ENCODE measurements at places on chromosomes 2 and 18.

- no peak for DNase-seq
These were observed 37.3 kb downstream of the GPD2 start for GRCh38 chr2:156473445-156473844.

GRCh38 chr18:65711493-65711892, 39.3 kb upstream of the CDH7 start:
- no peak for DNase-seq

GRCh38 chr18:48036641-48037421, 106.4 kb upstream of the SMAD2 start:
- DNase-seq = peak; percentile 6

DNA sequence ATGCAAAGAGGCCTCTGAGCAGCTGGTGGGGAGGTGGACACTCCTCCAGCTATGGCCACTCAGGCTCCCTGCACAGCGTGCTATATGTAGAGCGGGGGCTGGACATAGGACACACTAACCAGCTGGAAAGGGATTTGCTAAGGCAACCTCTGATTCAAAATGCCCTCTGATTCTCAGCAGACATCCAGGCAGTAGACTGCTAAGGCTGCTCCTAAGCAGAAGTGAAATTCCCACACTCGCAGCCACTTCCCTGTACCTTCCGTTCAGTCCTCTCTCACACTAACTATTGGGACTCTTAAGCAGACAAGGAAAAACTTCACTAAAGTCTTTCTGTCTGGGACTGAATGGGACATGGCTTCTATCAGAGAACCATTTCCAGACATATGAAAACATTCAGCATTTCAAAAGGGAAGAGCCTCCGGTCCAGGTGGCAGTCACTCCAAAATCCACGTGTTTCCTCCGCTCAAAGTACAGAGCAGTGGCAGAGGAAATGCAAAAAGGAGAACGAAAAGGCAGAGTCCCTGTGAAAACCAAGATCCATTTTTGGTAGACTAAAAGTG, 265.8 kb downstream of the TTC32 start:
- no peak for DNase-seq

DNA sequence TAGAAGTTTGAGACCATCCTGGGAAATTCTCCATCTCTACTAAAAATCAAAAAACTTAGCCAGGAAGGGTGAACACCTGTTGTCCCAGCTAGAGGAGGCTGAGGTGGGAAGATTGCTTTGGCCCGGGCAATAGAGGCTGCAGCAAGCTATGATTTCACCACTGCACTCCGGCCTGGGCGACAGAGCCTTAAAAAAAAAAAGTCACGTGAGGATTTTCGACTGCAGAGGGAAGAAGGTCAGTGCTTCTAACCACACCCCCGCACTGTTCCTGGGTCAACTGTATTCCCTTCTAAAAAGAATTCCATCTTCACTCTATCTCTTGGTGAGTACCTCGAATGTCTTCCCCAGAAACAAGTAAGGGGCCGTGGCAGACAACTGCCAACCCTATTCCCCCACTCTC, 31.3 kb downstream of the ADAM17 start:
- no peak for DNase-seq

GRCh38 chr2:213007290-213007838, 144.0 kb downstream of the IKZF2 start:
- peak; percentile 5 for DNase-seq

DNA sequence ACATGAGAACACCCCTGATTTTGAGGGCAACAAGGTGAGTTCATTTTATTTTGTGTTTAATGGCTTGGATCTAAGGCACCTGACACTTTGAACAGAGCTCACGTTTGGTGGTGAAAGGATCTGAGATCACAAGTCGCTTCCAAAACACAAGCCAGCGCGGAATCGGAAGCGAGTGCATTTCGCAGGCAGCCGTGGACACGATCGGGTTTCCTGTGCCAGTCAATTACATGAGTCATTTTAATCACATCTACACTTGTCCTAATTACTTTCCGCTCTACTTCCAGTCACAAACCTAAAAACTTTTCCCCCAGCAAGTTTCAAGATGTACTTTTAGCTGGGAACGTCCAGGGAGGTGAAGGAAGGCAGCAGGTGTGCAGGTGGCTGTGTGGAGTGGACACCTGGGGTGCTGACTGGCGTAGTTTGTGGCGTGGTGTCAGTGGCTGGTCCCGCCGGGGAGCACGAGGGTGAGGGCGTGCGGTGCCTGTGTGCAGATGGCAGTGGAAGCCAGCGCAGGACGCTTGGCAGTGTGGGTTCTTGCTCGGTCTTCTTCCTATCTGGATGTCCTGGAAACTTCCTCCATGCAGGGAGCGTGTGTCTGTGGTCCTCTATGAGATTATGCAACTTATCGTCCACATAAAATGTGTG, 75.6 kb downstream of the DCDC2C start:
- peak; percentile 73 for DNase-seq

- no peak for DNase-seq
These were observed 139.0 kb upstream of the LINC00305 start for GRCh38 chr18:64287926-64288325.

- DNase-seq = no peak
These were observed 3.3 kb downstream of the IL1R2 start for GRCh38 chr2:101995019-101995418.

GRCh38 chr2:155692106-155692505, 640.4 kb downstream of the NR4A2 start:
- DNase-seq = no peak

GRCh38 chr2:96839293-96839874, 4.4 kb downstream of the ANKRD23 start:
- no peak for DNase-seq

- no peak for DNase-seq
These were observed 288.4 kb downstream of the LRRTM1 start for GRCh38 chr2:80016171-80016570.

GRCh38 chr2:226366920-226367319, 432.7 kb downstream of the IRS1 start:
- DNase-seq = no peak

DNA sequence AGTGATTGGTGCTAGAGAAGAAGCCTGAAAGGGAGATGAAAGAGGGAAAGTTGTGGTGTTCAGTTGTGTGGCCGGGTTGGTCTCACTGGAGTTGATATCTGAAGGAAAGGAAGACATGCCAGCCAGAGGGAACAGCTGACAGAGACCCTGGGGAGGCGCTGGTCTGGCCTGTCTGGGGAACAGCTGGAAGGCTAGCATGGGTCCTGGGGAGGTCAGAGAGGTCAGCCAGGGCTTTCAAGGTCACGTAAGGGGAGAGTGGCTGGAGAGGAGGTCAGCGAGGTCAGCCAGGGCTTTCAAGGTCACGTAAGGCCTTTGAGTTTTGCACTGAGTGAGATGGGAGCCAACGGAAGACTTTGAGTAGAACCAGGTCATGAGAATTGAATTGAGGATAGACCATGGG, 11.0 kb downstream of the DYSF start:
- no peak for DNase-seq

DNA sequence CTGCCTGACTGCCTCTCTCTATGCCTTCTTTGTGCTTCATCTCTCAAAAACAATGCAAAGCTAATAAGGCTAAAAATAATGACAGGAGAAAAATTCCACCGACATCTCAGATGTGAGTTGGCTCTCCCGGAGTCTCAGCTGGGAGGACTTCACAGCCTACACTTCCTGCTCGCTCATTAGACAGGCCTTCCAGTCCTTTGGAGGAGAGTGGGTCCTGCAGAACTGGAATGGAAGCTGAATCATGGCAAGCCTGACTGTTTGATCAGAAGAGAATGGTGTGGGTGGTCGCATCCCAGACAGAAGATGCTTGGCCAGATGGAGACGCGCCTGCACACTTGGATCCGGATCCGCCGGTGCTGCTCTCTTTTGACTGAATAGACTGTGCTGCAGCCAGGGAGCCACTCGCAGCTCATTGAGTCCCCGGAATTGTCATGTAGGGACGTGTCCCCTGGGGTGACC, 49.7 kb downstream of the TRIB2 start:
- DNase-seq = no peak

DNA sequence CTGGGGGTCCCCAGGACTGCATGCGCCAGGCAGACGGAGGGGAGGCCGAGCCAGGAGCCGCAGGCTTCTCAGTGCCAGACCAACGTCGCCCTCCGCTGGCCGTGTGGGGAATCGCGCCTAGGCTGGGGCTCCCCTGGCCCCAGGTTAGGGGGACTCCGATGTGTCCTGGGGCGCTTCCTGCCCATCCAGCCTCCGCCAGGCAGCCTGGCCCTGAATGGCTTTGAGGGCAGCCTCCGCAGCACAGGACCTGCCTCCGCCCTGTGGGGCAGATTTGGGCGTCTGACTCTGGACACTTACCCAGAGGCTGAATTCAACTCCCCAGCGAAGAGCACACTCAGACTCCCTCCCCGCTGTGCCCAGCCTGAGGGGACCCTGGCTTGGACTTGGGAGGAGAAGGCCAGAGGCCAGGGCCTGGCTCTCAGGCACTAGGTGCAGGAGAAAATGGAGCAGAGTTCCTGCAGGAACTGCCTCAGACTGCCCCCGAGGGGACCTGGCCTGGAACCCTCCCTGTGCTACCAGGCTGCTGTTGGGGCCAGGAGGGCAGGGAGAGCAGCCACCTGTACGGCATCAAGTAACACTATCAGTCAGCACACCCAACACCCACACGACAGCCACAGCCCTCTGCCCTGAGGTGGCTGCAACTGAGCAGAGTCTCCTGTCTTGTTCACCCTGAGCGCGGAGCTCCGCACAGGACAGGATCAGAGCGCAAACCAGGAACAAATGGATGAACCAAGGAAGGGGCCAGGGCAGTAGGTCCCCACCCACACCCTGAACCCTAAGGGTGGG, 597 bp upstream of the TEKT4 start:
- peak; percentile 46 for DNase-seq

GRCh38 chr2:208984376-208985090, 439.3 kb upstream of the MAP2 start:
- DNase-seq = no peak

GRCh38 chr2:12504443-12504842, 212.3 kb upstream of the TRIB2 start:
- DNase-seq = peak; percentile 48

DNA sequence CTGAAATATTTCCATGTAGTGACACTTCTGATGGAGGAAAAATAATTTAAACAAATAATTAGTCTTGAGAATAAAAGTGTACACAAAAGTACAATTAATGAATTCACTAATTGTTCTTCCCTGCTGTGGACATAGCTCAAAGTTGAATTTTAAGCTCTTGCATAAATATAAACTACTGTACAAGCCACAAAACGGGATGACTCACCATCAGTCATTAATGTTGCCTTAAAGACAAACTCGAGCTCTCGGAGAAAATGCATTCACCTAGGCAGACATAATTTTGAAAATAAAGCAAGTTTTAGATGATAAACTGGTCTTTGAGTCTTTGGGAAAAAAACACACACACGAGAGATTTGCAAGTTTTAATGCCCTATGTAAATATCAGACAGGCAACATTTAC, 436.4 kb downstream of the ZNF521 start:
- DNase-seq = peak; percentile 33

- no peak for DNase-seq
These were observed 66.1 kb upstream of the RGPD5 start for GRCh38 chr2:109727929-109728447.

GRCh38 chr2:8203364-8203763, 478.5 kb upstream of the ID2 start:
- no peak for DNase-seq

DNA sequence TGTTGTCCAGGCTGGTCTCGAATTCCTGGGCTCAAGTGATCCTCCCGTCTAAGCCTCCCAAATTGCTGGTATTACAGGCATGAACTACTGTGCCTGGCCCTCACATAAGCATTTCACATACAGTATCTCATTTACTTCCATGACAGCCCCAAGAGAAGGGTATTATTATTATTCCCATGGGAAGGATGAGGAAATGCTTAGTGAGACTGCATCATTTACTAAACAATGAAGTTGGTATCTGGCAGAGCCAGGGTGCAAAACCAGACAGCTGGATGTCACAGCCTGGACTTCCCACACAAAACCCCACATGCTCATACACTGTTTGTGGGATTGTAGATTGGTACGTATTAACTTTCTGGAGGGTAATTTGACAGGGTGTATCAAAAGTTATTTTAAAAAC, 29.9 kb downstream of the DAPL1 start:
- no peak for DNase-seq

- no peak for DNase-seq
These were observed 28.6 kb downstream of the PCBP1 start for GRCh38 chr2:70115646-70116442.

DNA sequence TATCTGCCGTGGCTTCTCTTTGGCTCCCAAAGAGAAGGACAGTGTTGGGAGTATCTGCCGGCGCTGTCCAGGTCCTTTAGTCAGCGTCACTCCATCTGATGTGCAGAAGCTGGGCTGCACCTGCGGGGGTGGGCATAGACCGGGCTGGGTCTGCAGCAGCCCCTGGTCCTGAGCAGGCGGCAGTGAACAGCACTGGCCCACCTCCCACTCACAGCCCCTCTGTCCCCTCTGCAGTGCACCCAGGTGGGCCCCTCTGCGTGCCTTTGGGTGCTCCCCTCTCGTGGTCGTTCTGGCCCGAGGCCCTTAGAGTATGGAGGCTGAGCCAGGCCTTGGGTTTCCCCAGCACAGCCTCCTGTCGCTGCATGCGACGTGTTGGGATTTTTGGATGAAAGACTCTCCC, 95.7 kb downstream of the USP40 start:
- DNase-seq = no peak

DNA sequence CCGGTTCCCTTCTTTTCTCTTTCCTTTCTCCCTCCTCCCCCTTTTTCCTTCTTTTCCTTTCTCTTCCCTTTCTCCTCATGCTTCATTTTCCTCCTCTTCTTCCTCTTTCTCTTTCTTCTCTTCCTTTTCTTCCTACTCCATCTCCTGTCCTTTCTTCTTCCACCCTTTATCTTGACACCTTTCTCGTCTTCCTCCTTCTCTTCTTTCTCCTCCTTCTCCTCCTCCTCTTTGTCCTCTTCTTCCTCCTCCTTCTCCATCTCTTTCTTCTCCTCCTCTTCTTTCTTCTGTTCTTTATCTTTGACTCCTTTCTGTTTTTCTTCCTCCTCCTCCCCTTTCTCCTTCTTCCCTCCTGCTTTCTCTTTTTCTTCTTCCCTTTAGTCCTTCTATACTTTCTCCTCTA, 53.2 kb downstream of the CELF4 start:
- no peak for DNase-seq

GRCh38 chr2:113218283-113219091, 44.7 kb downstream of the PSD4 start:
- DNase-seq = peak; percentile 55

DNA sequence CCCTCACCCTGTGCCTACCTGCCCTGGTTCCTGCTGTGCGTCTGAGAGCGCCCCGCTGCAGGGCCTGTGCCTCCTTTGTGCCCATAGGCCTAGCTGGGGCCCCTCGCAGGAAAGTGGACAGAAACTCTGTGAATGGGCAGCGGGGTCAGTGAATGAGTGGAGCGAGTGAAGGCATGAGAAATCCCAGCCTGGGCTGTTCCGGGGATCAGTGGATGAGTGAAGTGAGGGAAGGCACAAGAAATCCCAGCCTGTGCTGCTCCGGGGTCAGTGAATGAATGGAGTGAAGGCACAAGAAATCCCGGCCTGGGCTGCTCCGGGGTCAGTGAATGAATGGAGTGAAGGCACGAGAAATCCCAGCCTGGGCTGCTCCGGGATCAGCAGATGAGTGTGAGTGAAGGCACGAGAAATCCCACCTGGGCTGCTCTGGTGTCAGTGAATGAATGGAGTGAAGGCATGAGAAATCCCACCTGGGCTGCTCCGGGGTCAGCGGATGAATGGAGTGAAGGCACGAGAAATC, 2.0 kb downstream of the COLEC11 start:
- DNase-seq = no peak

Measured in Daoy (cell line).